ENCODE measurements at places on chromosomes 16 and 17.

DNA sequence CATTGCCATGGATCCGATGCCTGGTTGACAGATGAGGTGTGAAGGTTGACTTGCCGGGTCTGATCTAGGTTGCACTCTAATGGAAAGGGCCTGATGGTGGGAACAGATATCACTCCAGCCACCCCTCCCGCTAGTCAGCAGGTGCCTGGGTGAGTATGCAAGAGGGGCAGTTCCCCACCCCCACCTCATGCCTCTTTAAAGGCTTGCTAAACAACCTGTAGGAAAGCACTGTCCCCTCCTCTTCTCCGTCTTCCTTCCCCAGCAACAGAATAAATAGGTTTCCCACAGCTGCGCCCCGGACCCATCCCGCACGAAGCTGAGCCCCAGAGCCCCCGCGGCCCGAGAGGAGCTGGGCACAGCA is 746 bp upstream of the TMEM132E start:
- DNase-seq, result no peak

GRCh38 chr17:21573961-21574610 is 118.2 kb upstream of the KCNJ18 start:
- peak; percentile 36 for DNase-seq

- no peak for DNase-seq
Observed at GRCh38 chr16:11392041-11392581, 46.9 kb downstream of the RMI2 start.

- no peak for DNase-seq
Observed at GRCh38 chr16:878886-879285, 78.4 kb upstream of the GNG13 start.

DNA sequence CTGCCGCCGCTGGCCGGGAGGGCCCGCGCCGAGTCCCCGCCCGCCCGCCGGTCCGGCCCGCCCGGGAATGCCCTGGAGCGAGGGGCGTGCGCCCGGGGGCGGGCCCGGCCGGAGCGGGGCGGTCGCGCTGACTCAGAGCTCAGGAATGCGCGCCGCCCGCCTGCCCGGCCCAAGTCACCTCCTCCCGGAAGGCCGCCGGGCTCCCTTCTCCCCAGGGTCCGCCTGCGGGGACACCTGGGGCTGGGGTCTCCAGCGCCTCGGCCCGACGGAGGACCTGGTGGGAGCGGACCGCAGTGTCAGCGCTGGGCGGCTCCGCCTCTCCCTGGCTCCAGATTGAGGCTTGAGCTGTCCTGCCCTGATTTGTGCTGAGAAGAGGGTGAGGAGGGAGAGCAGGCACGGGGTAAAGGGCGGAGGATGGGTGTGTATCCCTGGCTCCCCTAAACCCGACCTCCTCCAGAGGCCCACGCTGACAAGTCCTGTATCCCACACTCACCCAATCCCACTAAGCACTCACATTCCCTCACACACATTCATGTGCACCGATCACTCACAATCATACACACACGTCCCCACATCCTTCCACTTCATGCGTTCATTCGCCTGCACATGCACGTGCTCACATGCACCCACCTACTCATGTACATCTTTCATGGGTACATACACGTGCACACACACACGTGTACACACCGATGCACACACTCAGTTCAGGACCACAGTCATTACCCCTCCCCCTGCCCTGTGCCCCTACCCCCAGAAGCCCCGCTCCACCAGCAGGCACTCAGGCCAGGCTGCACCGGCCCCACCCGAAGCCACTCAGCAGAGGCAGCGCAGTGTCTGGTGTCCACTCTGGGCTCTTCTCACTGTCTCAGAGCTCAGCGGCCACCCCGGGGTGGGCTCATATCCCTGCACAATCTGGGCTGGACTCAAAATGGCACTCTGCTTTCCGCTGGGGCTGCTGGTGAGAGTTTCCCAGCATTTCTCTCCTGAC is at the start of gene RHBDF1:
Gene RHBDF1, minus strand, starts transcription at position 71 of the 988 bp plus-strand sequence. CDS start 7,616 bp downstream, outside the sequence.
- peak; percentile 67 for DNase-seq

- no peak for DNase-seq
Observed at GRCh38 chr16:49049191-49049590, 232.4 kb downstream of the CBLN1 start.

GRCh38 chr17:75036643-75037268 is 10.0 kb downstream of the ATP5PD start:
- DNase-seq, result peak; percentile 5

- DNase-seq, result no peak
Observed at GRCh38 chr16:50011707-50012106, 13.3 kb upstream of the CNEP1R1 start.

GRCh38 chr17:76246080-76247066 is 6.1 kb upstream of the RNF157 start:
- DNase-seq, result no peak

- no peak for DNase-seq
Observed at GRCh38 chr17:55124730-55125360, 139.9 kb upstream of the HLF start.

GRCh38 chr16:72015124-72015523 is 6.6 kb downstream of the DHODH start:
- no peak for DNase-seq

Data from ELR (cell line).